ENCODE measurements at places on chromosomes 7 and 10.

GRCh38 chr10:96276426-96276825 is 5.1 kb upstream of the BLNK start:
- H3K36me3 ChIP-seq, result no peaks in the 10 kb centered on the region
- H3K4me1 ChIP-seq, result no peaks in the 10 kb centered on the region
- no peak overlapping the region for H3K27ac ChIP-seq

DNA sequence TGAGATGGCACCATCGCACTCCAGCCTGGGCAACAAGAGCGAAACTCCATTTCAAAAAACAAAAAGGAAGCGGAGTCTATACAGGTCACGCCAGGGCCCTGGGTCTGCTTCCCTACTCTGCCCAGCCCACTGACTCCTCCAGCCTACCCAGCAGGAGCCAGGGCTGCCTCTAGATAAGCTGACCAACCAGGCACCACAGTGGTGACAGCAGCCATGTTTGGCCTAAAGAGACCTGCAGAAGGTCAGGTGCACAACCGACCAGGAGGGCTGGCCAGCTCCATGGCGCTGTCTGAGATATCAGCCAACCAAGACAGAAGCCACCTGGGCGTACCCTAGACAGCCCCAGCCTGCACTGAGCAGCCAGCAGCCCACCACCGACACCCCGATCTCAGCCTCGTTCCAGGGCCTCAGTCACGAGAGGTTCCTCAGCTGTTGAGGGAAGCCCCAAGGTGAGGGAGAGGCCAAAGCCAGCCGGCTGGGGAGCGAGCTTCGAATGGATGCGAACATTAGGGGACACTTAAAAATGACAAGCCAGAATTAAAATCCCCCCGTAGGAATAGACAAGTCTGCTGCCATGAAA is 24.4 kb upstream of the PWWP2B start:
- DNase-seq, result no peak
- no peaks in the 10 kb centered on the region for H3K36me3 ChIP-seq
- peaks cover 3% of the 10 kb centered on the region for H3K27me3 ChIP-seq
- H3K4me1 ChIP-seq, result peaks cover 3% of the 10 kb centered on the region

GRCh38 chr10:14536241-14537213 is 205.8 kb upstream of the FRMD4A start:
- H3K4me3 ChIP-seq, result no peak overlapping the region
- H3K4me1 ChIP-seq, result peaks cover 46% of the 10 kb centered on the region
- H3K36me3 ChIP-seq, result peaks cover 38% of the 10 kb centered on the region
- DNase-seq, result no peak

GRCh38 chr10:79400146-79401004 is 45.0 kb downstream of the ZCCHC24 start:
- H3K4me1 ChIP-seq, result no peaks in the 10 kb centered on the region
- peak; percentile 42 for DNase-seq
- H3K4me3 ChIP-seq, result no peak overlapping the region
- H3K27me3 ChIP-seq, result no peaks in the 10 kb centered on the region

DNA sequence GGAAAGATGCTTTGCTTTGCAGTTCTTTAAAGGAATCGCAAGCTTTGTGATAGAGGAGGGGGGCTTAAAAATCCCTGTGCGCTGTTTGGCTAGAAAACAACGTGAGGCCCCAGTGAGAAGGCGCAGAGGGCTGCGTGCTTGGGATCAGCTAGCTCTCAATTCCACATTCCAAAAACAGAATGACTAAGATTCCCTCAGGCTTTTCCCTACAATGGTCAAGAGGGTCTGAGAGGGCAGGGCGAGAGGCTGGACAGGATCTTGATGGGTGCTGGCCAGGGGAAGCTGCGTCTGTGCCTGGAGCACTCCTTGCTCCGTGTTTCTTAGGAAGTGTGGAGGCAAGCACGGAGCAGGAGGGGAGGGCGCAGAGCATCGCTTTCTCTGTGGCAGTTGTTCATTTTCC is 72.1 kb upstream of the INHBA start:
- no peak overlapping the region for H3K27ac ChIP-seq
- DNase-seq, result no peak
- no peaks in the 10 kb centered on the region for H3K27me3 ChIP-seq
- H3K4me1 ChIP-seq, result no peaks in the 10 kb centered on the region

- H3K36me3 ChIP-seq, result no peaks in the 10 kb centered on the region
- no peaks in the 10 kb centered on the region for H3K27me3 ChIP-seq
- DNase-seq, result no peak
- H3K4me3 ChIP-seq, result no peak overlapping the region
- H3K4me1 ChIP-seq, result peaks cover 32% of the 10 kb centered on the region
- no peak overlapping the region for H3K27ac ChIP-seq
Observed at GRCh38 chr10:32253276-32253675, 93.7 kb downstream of the EPC1 start.

DNA sequence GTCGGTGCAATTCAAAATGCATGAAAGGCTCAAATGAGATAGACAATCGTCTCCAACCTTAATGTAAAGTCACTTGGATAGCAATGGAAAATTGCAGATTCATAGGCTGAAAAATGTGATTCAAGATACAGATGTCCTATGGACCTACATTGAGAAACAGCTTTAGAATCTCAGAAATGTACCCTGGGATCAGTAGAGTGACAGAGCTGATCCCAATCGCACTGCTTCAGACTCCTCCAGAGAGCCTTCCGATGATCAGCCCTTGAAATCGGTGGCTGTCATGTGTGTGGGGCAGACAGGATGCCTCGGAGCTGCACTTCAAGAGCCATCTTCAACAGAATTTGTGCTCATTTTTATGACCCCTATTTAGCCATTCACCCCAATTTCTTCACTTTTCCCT is 240.1 kb upstream of the GRB10 start:
- H3K36me3 ChIP-seq, result no peaks in the 10 kb centered on the region
- H3K4me3 ChIP-seq, result no peak overlapping the region
- H3K27me3 ChIP-seq, result no peaks in the 10 kb centered on the region
- DNase-seq, result no peak

- peaks cover 2% of the 10 kb centered on the region for H3K4me1 ChIP-seq
- no peak overlapping the region for H3K4me3 ChIP-seq
- H3K27me3 ChIP-seq, result no peaks in the 10 kb centered on the region
- H3K27ac ChIP-seq, result no peak overlapping the region
- DNase-seq, result no peak
- peaks cover 16% of the 10 kb centered on the region for H3K36me3 ChIP-seq
Observed at GRCh38 chr10:96850825-96851224, 18.7 kb downstream of the LCOR start.

GRCh38 chr10:60950300-60950699 is 6.3 kb upstream of the RHOBTB1 start:
- no peak overlapping the region for H3K27ac ChIP-seq

GRCh38 chr7:18499407-18500177 is 4.0 kb downstream of the HDAC9 start:
- DNase-seq, result no peak
- H3K4me1 ChIP-seq, result peaks cover 10% of the 10 kb centered on the region
- no peaks in the 10 kb centered on the region for H3K36me3 ChIP-seq
- no peak overlapping the region for H3K4me3 ChIP-seq

DNA sequence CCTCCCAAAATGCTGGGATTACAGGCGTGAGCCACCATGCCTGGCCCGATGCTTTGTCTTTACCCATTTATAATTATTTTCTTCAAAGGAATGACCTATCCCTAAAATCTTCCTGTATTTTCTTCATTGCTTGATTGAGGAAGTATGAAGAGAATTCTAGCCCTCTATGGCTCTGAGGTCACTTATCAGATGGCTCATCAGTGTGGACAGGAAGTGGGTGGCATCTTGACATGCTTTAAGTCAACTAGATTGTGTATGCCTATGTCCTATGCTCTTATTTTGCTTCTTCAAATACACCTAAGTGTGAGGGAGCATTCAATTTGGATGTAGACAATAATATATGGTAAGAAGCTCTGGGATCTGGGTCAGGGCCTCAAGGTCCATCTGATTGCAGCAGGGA is 1020.5 kb downstream of the LRMDA start:
- H3K27me3 ChIP-seq, result no peaks in the 10 kb centered on the region
- no peak overlapping the region for H3K27ac ChIP-seq
- no peak for DNase-seq
- no peak overlapping the region for H3K4me3 ChIP-seq

DNA sequence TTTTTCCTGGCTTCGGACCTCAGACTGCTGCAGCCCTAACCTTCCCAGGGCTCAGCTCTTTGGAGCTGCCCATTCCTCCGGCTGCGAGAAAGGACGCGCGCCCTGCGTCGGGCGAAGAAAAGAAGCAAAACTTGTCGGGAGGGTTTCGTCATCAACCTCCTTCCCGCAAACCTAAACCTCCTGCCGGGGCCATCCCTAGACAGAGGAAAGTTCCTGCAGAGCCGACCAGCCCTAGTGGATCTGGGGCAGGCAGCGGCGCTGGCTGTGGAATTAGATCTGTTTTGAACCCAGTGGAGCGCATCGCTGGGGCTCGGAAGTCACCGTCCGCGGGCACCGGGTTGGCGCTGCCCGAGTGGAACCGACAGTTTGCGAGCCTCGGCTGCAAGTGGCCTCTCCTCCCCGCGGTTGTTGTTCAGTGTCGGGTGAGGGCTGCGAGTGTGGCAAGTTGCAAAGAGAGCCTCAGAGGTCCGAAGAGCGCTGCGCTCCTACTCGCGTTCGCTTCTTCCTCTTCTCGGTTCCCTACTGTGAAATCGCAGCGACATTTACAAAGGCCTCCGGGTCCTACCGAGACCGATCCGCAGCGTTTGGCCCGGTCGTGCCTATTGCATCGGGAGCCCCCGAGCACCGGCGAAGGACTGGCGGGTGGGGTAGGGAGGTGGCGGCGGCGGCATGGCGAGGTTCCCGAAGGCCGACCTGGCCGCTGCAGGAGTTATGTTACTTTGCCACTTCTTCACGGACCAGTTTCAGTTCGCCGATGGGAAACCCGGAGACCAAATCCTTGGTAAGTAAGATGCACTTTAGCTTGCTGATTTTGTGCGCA is at the start of gene PLXDC2:
Gene PLXDC2, plus strand, starts transcription at position 22 of the 820 bp plus-strand sequence.
- peaks cover 41% of the 10 kb centered on the region for H3K27me3 ChIP-seq
- peak within 1 kb of the TSS; percentile 32 for H3K4me3 ChIP-seq
- no peaks in the 10 kb centered on the region for H3K4me1 ChIP-seq

DNA sequence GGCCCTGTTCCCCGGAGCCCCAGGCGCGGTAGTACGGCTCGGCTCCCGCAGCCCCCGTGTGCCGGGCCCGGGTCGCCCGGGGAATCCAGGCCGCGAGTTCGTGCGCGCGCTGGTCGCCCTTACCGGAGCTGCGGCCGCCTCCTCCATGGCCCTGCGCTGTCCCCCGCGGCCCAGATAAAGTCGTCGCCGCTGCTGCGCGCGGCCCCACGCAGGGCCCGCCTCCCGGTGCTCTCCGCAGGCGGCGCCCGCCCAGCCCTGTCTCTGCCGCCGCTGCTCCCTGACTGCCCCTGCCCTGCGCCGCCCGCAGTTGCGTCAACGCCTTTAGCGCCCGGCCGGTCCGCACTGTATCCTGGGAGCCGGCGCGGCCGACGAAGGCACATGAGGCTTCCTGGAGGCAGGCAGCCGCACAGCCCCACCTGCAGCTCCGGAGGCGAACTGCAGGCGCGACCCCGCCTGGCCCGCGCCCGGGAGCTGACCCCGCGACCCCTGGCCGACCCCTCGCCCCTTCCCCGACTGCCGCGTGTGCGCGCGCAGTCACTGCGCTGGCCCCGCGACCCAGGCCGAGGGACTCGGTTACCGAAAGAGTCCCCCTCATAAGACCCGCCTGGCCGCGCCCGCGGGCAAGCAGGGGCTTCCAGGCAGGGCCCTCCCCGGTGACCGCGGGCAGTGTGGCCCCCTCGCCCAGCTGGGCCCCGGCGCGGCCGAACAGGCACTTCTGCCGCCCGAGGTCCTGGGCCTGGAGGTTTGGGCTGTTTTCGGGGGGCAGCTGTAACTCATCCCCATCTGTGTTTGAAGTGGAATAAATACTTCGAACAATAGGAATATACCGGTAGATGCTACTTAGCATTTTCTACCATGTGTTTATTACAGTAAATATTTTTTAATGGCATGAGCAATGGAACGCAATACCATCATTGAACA is 127.1 kb upstream of the ZNF746 start:
- H3K27ac ChIP-seq, result peak overlapping the region; percentile 91
- peaks cover 29% of the 10 kb centered on the region for H3K4me1 ChIP-seq
- peak; percentile 96 for DNase-seq

GRCh38 chr10:126187399-126187798 is 200.9 kb downstream of the ADAM12 start:
- no peak overlapping the region for H3K4me3 ChIP-seq
- DNase-seq, result no peak
- H3K36me3 ChIP-seq, result no peaks in the 10 kb centered on the region
- H3K4me1 ChIP-seq, result no peaks in the 10 kb centered on the region
- no peaks in the 10 kb centered on the region for H3K27me3 ChIP-seq

DNA sequence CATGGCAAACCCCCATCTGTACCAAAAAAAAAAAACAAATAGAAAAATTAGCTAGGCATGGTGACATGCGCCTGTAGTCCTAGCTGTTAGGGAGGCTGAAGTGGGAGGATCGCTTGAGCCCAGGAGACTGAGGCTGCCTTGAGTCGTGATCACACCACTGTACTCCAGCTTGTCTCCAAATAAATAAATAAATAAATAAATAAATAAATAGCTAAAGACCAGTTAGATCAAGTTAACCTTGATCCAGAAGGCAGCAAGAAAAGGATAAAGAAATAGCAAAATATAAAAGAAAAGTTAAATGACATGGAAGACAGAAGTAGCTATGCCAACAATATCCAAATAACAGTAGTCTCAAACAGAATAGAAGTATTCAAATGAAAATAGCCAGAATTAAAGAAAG is 132.2 kb upstream of the SH2B2 start:
- H3K36me3 ChIP-seq, result no peaks in the 10 kb centered on the region
- H3K27me3 ChIP-seq, result no peaks in the 10 kb centered on the region
- H3K27ac ChIP-seq, result no peak overlapping the region
- no peak for DNase-seq

DNA sequence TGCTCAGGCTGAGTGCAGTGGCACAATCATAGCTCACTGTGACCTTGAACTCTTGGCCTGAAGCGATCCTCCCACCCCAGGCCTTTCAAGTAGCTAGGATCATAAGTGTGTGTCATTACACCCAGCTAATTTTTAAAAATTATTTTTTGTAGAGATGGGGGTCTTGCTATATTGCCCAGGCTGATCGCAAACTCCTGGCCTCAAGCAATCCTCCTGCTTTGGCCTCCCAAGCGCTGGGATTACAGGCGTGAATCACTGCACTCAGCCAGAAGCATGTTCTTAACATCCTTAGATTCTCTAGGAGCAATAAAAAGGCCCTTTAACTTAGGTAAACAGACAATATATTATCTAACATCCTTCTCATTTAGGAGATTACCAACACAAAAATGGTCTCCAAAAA is 38.3 kb upstream of the EFCAB10 start:
- H3K27ac ChIP-seq, result no peak overlapping the region
- H3K4me3 ChIP-seq, result no peak overlapping the region
- DNase-seq, result no peak
- no peaks in the 10 kb centered on the region for H3K4me1 ChIP-seq

DNA sequence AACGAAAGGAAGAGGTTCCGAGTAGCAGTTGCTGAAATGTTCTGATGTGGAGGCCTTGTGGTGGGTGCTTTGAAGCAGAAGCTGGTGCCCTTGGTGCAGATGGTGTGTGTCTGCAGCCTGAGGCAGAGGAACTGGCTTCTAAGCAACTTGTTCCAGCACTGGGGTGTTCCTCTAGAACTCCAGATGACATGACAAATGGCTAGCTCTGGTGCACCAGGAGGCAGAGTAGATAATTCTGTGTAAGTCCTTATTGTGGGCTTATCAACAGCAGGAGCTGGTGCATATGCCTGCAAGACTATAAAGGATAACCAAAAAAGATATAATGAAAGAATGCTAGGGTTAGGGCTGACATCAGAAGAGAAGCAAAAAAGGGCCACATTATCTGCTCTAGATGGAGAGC is 76.5 kb downstream of the ARL5B start:
- no peak overlapping the region for H3K27ac ChIP-seq
- H3K4me1 ChIP-seq, result no peaks in the 10 kb centered on the region
- H3K36me3 ChIP-seq, result no peaks in the 10 kb centered on the region
- no peaks in the 10 kb centered on the region for H3K27me3 ChIP-seq
- DNase-seq, result no peak
